ENCODE measurements at places on chromosomes 5 and 9.

GRCh38 chr5:171464829-171465228 is 45.4 kb downstream of the FGF18 start:
- DNase-seq: no peak

DNA sequence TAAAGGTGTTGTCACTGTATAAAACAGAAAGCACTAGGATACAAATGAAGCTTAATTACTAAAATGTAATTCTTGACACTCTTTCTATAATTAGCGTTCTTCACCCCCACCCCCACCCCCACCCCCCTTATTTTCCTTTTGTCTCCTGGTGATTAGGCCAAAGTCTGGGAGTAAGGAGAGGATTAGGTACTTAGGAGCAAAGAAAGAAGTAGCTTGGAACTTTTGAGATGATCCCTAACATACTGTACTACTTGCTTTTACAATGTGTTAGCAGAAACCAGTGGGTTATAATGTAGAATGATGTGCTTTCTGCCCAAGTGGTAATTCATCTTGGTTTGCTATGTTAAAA is 43.8 kb downstream of the NDFIP1 start:
- DNase-seq: no peak

- DNase-seq: no peak
These were observed 8.8 kb downstream of the HTR4 start for GRCh38 chr5:148645527-148645926.

DNA sequence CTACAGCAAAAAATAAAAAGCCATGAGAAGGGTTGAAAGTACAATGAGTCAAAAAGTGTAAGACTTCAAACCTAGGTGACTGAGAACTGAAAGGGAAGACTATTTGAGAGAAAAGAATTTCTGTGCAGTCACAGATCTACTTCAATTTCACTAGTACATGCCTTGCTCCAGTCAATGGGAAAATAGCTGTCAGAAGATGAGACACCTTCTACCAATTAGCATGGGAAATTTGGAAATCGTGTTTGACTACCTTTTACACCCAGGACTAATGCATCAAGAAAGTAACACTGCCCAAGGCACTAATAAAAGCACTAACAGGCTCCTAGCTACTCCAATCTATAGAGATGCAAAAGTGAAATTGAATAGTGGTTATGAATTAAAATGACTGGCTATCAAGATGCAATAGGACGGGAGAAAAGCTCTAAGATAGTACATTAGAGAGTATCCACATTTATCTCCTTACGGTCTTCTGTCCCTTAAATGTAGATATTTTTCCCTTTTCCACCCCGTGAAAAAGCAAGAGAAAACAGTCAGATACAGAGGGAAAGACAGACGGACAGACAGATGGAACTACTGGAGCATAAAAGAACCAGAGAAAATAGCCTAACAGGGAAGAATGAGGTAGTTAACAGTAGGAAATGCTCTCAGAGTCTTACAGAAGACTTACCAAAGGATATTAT is 15.2 kb downstream of the ERP44 start:
- no peak for DNase-seq

DNA sequence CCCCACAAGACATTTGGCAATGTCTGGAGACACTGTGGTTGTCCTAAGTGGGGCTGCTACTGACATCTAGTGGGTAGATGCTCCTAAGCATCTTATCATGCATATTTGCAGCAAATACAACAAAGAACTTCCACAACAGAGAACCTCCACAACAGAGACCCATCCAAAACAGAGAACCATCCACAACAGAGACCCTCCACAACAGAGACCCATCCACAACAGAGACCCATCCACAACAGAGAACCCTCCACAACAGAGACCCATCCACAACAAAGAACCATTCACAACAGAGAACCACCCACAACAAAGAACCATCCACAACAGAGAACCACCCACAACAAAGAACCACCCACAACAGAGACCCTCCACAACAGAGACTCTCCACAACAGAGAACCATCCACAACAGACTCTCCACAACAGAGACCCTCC is 32.8 kb downstream of the ARPC5L start:
- no peak for DNase-seq

DNA sequence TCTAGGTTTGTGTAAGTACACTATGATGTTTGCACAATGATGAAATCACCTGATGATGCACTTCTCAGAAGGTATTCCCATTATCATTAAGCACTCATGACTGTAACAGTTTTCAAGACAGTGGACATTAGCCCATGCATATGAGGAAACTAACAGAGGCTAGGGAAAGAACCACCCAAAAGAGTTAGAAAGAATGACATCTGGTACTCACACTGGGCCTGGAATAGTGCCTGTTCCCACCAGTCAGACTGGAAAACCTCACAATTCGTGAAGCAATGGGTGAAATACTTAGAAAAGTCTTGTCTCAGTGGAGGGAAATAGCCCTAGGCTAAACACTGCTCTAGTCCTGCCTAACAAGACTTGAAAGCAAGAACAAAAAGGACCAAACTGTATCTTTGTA is 117.4 kb upstream of the GDNF start:
- DNase-seq: no peak

DNA sequence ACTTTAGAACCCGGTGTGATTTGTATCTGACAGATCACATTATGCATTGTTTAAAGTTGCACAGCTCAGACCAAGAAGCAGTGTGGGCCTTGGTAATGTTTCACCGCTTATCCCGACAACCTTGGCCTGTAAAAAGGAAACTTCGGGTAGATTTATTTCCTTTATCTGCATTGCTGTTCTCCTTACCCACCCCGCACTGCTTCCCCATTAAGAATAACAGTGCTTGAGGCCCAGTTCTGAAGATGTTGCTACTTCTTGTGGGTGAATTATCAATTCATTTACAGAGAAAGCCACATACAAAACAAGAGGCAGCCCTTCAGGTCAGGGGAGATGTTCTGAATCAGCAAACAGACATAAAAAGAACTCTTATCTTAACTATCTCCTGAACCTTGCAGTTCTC is 8.4 kb downstream of the SMARCA2 start:
- DNase-seq: no peak

GRCh38 chr5:157923765-157924164 is 64.8 kb upstream of the CLINT1 start:
- DNase-seq: no peak

DNA sequence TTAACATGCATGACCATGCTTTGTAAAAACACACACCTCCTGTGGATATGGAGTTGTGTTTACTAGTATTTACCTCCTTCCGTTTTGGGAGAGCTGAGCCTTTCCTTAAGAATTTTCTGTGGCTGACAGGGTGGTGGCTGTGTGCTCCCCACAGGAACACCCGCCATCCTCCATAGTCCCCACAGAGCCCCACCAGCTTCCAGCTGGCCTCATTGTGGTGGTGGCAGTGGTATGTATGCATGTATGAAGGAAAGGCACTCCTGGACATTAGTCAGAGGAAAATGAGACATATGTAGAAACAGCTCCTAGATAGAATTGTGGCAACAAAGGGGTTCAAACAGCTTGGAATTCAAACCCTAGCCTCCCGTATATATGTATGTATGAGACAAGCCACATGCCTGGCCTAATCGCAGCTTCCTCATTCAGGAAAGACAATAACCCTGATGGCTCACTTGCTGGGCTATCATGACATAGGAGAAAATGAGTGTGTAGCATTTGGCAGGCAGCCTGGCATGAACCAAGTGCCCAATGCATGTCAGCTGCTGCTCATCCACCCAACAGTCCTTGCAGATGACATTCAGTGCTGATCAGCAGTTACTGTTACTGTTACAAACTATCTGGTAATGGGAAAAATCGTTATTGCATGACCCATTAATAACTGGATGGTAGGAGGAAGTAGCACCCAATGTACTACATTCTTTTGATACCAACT is 459.7 kb downstream of the EBF1 start:
- no peak for DNase-seq

DNA sequence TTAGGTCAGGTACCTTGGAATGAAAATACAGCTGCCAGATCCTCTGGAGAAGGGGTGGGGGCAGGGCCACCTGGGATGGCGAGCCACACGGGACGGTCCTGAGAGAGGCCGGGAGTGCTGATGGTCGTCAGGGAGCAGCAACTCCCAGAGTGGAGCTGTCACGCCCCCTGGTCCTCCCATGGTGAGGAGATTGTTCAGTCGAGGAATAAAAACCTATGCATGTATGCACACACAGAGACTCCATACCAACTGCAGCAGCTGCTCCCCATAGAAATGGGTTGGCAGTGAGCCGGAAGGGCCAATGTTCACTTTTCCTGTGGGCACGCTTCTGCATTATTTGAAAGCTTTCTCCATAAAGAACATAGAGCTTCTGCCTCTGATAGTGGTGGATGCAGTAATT is 45.2 kb upstream of the SEMA4D start:
- no peak for DNase-seq

GRCh38 chr9:27571011-27571410 is 2.3 kb downstream of the C9orf72 start:
- no peak for DNase-seq

DNA sequence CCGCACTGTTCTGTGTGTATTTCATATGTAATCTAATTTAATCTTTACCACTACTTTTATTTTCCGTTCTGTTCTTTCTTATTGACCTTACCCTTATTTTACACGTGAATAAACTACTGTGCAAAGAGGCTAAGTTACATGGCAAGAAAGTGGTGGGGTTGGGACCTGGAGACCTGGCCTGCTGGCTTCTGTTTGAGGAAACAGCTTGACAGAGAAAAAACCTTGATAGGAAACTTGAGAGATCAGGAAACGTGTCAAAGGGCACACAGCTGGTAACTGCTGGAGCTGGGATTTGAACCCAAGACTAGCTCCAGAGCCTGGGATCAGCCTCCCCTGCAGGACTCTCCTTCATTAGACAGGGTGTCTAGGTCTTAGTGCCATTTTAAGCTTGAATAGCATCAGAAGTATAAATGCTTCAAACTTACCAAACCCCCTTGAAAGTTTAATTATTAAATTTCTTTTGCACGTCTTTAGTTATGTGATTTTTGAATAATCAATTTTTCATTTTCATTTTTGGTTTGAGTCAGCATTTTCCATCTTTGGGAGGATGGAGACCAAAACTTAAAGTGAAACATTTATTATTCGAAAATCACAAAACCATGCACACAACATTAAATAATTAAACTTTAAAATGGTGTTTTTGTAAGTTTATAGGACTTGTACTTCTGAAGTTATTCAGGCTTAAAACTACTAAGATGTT is 129.5 kb downstream of the RGS3 start:
- no peak for DNase-seq

DNA sequence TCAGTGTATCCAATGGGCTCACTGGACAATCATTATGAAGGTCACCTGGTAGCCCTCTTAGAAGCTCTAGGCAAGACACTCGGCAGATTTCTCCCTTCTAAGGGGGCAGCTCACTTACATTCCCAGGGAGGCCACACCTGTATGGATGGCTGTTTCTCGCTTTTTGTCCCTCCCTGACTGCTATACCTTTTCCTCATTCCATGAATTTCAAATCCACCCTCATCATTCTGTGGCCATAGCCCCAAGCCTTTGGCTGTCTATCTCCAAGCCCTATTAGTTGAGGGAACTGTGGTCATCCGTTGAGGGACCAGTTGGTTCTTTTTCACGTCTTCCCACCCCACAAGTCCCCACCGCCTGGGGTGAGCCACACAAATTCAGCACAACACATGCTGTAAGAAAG is 85.0 kb upstream of the RARS1 start:
- no peak for DNase-seq
